ENCODE measurements at places on chromosomes 11 and 22.
A peak's percentile ranks its signal among the peaks of the same experiment; 100 is the strongest.

GRCh38 chr11:78790784-78791183, 216.1 kb upstream of the NARS2 start:
- DNase-seq: no peak

DNA sequence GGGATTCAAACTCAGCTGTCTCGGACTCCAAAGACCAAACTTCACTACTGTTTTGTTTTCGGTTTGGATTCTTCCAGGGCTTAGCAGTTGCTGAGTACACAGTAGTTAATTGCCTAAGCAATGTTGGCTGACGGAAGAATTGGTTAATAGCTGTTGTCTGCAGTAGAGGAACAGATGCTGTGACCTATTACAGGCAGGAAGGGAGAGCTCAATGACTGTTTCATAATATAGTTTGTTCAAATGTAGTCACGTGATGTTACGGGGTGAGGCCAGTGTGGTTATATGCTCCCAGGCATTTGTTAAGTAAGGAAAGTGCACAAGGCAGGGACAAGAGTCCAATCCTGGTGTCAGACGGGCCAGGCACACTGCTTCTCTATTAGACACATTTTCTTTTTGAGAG, 222.6 kb upstream of the CCDC90B start:
- no peak for DNase-seq

GRCh38 chr22:17920145-17920605, 104.2 kb downstream of the MICAL3 start:
- no peak for DNase-seq

GRCh38 chr11:73383249-73384124, 7.3 kb downstream of the RELT start:
- no peak for DNase-seq

DNA sequence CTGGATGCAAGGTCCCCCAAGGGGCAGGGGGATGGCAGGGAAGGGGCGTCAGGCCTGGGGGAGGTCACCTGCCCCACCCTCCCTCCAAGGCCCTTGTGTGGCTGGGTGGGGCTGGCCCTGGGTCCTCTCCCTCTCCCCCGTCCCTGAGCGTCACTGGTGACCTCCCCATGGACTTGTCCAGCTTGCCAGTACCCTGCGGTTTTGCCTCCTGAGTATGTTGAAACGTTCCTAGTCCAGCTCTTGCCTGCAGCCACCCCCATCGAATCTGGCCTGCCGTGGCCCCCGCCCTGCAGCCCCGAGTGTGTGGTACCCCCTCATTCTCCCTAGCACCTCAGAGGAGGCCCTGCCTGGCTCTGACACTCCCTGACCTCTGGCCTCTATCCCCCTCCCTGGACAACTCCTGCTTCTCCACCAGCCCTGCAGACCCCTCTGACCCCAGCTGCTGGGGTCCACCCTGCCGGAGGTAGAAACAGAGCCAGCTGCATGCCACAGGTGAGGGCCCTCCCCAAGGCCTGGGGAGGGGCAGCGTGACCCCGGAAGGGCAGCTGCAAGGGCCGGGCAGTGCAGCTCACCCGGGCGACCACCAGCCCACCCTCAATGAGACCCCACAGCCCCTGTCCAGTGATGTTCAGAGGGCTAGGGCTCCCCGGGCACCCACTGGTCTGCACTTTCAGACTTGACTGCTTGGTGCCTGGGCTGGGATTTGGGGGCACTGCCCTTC, 4.1 kb upstream of the MUC6 start:
- DNase-seq: no peak

DNA sequence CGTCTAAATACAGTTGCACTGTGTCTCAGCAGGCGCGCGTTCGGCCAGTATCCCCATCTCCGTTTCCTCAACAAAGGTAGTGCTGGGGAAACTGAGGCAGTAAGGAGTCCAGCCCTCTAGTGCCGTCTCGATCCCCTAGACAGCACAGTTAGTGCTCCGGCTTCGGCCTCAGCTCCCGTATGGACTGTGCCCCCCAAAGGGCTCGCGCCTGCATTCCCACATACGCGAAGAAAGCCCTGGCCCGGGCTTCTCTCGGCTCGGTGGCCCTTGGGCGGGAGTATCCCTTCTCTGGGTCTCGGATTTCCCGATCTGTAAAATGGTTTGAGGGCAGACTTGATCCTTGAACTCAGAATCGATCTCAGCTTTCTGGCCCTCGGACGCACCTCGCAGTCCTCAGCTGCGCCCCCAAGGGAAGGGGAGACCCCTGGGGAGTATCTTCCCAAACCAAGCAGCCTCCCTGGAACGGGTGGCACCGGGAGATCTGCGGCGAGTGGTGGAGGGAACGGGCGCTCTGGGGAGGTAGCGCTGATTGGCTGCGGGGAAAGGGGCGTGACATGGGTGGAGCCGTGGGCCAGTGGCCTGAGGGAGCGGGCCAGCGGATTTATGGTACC, 759 bp upstream of the PEX16 start:
- DNase-seq: peak; percentile 65

All from stimulated activated CD8-positive, alpha-beta memory T cell treated with anti-CD3 and anti-CD28 coated beads, Interleukin-2, amount 100 ng/mL, for 48 hours (primary cell).